ENCODE measurements at places on chromosomes 2 and 18. TPM values are rescaled to one million over a fixed set of nuclear protein-coding genes. Genes with fewer than 3 reads are reported as not detected.

The CFAP65 gene
- 0.10 TPM for polyA plus RNA-seq

The EFEMP1 gene
- polyA plus RNA-seq: 5.3 TPM

The MAL gene
- 0.69 TPM for polyA plus RNA-seq

The HOXD8 gene
- 10.8 TPM for polyA plus RNA-seq

The RMDN2 gene
- 15.6 TPM for polyA plus RNA-seq

The UGT1A5 gene
- polyA plus RNA-seq: 0.22 TPM

The MAP2 gene
- polyA plus RNA-seq: 1.2 TPM

The EGR4 gene
- not detected for polyA plus RNA-seq

The POU3F3 gene
- not detected for polyA plus RNA-seq

The ANKAR gene
- 2.1 TPM for polyA plus RNA-seq

The MREG gene
- 3.0 TPM for polyA plus RNA-seq

The OTOS gene
- polyA plus RNA-seq: not detected

The IGFBP5 gene
- polyA plus RNA-seq: 36.0 TPM

The LIPG gene
- polyA plus RNA-seq: 2.4 TPM

The INPP5D gene
- polyA plus RNA-seq: 44.8 TPM

The ZNF804A gene
- polyA plus RNA-seq: not detected

The ASIC4 gene
- polyA plus RNA-seq: 0.07 TPM

The COPS9 gene
- polyA plus RNA-seq: 458 TPM

The KLHL29 gene
- polyA plus RNA-seq: 0.46 TPM

The LOXHD1 gene
- polyA plus RNA-seq: not detected

The IL36RN gene
- polyA plus RNA-seq: 0.03 TPM

The POTEF gene
- polyA plus RNA-seq: not detected

The TMEFF2 gene
- not detected for polyA plus RNA-seq

The SLC30A3 gene
- polyA plus RNA-seq: 0.60 TPM

The SCTR gene
- not detected for polyA plus RNA-seq

The ARHGEF33 gene
- polyA plus RNA-seq: not detected

The RFX8 gene
- polyA plus RNA-seq: not detected

The RAMP1 gene
- polyA plus RNA-seq: 50.1 TPM

The NAT8 gene
- polyA plus RNA-seq: not detected

The SLC14A1 gene
- 1.6 TPM for polyA plus RNA-seq

The FAM110C gene
- polyA plus RNA-seq: 10.1 TPM

The ADCYAP1 gene
- 0.92 TPM for polyA plus RNA-seq

The PAPOLG gene
- 5.1 TPM for polyA plus RNA-seq

The ERICH2 gene
- polyA plus RNA-seq: not detected

The ATF2 gene
- 17.3 TPM for polyA plus RNA-seq

The CNDP1 gene
- polyA plus RNA-seq: 0.10 TPM

The PLCD4 gene
- not detected for polyA plus RNA-seq

The TUBA3E gene
- polyA plus RNA-seq: 0.09 TPM

The KCNJ3 gene
- 0.23 TPM for polyA plus RNA-seq

The SDC1 gene
- 14.4 TPM for polyA plus RNA-seq

The GCKR gene
- polyA plus RNA-seq: not detected

The TRABD2A gene
- polyA plus RNA-seq: 25.4 TPM

Measured in sigmoid colon (tissue), 7 donors.